SIG-M5 (cell line): ENCODE measurements at places on chromosomes 11 and 22.

DNA sequence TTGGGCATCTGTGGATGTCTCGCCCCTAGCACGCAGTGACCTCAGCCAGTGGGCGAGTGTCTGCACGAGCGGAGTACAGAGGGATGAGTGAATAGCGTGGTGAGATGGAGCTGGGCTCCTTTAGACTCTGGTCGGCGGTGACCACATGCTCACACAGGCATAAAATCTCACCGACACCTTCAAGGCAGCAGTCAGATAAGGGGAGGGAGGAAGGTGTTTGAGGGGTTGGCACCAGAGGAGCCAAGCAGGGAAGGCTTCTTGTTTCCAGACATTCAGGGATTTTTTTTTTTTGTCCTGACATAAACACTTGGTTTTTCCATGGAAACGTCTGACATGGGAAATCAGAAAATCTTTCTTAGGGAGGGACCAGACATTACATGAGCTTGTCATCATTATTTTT is 35.8 kb downstream of the GRIK4 start:
- no peak for DNase-seq

GRCh38 chr11:86538223-86538548 is 134.2 kb downstream of the ME3 start:
- DNase-seq: no peak

DNA sequence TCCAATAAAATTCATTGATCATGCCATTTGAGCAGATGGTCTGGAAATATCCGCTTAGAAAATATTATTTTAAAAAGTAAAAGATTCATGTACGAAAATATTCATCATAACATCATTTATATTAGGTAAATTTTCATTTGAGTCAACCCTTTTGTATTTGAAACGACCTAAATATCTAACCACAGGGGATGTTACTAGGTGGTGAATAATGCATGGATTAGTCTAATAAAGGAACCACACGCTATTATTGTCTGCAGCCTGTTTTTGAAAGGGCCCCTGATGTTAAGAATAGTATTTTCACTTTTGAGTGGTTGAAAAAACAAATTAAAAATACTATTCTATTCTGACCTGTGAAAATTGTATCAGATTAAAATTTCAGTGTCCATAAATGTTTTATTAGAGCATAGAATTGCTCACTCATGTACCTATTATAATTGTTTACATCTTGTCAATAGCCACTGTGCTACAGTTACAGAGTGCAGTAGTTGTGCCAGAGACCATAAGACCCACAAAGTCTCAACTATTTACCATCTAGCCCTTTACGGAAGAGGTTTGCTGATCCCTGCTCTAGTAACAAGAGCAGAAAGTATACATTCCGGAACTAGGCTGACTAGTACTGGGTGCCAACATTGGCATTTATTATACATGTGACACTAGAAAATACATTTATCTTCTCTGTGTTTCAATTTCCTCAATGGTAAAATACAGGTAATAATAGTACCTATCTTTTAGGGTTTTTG is 176.1 kb downstream of the LRRC4C start:
- DNase-seq: no peak

DNA sequence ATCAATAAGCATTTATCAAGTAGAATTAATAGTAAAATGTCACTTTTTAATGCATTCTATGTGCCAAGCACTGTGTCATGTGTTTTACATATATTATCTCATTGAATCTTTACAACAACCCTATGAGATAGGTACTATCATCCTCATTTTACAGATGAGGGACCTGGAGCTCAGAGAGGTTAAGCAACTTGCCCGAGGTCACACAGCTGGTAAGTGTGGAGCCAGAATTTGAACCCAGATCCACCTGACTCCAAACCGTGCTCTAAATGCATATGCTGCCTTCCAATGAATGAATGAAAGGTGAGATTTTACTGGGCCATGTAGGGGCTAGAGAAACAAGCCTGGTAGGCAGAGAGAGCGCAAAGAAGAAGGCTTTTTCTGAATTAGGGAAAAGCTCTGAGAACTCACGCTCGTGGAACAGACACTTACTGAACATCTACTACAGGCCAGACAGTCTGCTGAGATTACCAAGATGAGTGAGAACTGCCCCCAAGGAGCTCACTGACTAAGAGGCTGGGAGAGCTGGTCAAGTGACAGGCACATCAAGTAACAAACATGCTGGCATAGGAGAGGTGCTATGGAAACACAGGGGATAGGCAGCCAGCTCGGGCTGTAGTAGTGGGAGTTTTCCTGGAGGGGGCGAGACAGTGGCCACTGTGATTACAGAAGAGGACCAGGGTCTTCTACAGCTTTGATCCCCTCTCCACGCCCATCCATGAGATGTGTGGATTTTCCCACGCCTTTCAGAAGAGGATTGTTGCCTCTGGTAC is 4.4 kb downstream of the ABCG4 start:
- DNase-seq: no peak

DNA sequence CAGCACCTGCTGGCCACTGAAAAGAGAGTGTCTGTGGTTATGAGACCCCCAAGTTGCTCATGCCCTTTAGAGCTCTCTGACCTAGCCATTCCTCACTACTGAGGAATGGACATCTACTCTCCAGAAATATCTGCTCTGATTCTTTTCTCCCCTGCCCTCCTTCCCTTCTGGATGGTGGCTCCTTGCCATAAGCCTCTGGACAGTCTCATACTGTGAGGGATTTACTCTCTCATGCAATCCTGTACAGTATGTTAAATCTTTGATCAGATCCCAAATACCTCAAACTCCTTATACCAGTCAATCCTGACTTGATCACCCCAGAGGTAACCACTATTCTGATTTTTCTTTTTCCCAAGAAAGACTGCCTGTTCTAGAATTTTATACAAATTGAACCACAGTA is 80.7 kb downstream of the ARHGAP20 start:
- DNase-seq: no peak

GRCh38 chr11:39209981-39210380 is 2249.5 kb downstream of the LRRC4C start:
- DNase-seq: no peak

- no peak for DNase-seq
Measured at GRCh38 chr11:76385903-76386302, 4.8 kb downstream of the GVQW3 start.

DNA sequence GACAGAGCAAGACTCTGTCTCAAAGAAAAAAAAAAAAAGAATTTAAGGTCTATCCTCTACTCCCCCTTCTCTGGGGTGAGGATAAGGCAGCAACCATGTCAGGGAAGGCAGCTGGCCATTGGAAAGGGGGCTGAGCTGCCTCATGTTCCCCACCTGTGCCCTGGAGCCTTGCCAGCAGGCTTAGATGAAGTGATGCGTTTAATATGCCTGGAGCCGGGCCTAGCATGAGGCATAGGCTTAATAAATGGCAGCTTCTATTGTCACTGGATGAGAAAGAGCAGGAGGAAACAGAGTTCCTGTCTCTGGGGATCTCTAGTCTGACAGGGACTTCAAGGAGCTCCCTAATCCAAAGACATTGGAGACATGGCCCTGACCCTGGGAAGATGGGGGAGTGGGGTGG is 3.2 kb upstream of the KCNE3 start:
- DNase-seq: no peak

DNA sequence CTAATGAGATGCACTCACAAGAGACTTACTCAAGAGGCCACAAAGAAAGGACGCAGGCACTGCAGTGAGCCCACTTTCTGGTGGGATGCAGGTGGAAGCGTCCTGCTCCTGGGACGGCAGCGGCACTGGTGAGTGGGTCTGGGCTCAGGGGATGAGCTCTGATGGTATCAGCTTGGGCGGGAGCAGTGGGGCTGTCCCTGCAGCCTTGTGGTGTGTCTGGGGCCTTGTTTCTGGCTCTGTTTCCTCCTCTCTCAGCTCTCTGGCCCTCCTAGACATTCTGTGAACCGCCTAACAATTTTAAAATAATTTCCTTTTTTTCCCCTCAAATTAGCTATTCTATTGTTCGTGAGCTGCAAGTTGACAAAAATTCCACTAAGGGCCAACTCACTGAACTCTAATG is 8.8 kb upstream of the ST14 start:
- no peak for DNase-seq

DNA sequence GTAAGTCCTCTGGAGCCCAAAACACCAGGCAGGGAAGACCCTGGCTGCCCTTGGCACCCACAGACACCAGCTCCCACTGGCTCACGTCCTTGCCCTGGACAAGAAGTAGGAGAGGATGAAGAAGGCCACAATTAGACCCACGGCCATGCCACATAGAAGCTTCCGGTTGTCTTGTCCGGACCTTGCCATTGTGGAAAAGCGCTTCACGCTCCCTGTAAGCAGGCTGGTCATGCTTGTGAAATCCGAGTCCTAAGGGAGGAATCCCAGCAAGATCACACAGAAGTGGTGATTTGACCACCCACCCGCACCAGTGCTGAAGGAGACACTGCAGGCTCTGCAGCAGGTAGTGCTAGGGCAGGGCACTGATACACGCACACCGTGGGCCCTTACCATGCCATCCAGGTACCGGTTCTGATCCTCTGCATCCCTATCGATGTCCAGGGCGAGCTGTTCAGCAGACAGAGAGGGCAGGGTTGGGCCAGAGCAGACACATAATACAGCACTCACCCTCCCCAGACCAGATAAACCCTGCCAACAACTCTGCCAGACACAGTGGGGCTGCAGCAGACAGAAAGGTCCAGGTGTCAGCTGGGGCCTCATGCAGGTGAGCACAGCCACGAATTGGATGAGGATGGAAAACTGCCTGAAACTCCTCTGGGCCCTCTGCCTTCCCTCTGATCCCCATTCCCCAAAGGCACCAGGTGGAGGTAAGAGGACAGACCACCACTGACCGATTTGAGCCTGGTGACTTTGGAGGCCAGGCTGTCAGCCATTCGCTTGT is 1.8 kb downstream of the BET1L start:
- DNase-seq: no peak

- DNase-seq: no peak
Measured at GRCh38 chr22:44454113-44454769, 43.8 kb downstream of the RTL6 start.

DNA sequence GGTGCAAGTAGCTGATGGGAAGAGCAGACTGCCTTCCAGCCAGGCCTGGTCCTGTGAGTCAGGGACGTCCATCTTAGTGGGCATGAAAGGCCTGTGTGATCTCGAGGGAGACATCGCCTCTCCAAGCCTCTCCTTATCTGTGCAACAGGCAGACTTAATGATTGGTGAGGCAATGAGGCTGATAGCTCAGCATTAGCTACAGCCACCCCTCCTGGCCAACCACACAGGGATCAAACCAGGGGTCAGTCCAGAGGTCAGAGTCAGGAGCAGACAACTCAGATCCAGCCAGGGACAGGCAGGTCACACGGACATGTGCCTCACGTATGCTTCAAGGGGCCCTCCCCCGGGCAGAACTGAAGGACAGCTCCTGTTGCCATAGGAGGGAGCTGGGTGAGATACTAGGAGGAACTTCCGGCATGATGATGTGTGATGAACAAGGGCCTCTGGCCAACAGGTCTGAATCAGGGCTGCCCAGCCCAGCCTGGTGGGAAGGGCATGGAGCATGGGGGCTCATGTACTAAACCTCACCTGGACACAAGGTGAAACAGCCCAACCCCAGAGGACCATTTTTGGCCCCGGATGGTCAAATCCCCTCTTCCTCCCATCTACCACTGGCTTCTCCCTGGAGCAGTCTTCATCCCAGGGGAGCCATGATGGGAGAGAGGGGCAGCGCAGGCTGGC is 2.8 kb upstream of the APOC3 start:
- no peak for DNase-seq

- no peak for DNase-seq
Measured at GRCh38 chr11:48017831-48018527, 37.6 kb downstream of the PTPRJ start.

GRCh38 chr11:70542406-70542805 is 144.1 kb downstream of the CTTN start:
- no peak for DNase-seq

- no peak for DNase-seq
Measured at GRCh38 chr11:62499944-62500649, 46.5 kb downstream of the AHNAK start.

DNA sequence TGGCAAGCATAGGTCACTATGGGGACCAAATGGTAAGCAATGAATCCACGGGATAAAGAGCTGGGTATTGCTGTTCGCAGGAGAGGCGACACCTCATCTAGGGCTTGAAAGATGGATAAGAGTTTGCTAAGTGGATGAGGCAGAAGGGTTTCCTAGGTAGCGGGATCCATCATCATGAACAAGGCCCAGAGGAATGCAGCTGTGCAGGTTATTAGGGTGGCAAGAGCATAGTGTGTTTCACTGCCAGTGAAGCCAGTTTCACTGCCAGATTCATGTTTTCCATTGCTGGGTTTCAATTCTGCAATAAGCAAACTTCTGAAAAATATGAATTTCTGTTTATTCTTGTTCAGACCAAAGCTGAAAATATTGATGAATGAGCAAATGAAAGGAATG is 27.2 kb downstream of the WEE1 start:
- no peak for DNase-seq
